ENCODE measurements at places on chromosomes 2 and 18.
A peak's percentile ranks its signal among the peaks of the same experiment; 100 is the strongest.

DNA sequence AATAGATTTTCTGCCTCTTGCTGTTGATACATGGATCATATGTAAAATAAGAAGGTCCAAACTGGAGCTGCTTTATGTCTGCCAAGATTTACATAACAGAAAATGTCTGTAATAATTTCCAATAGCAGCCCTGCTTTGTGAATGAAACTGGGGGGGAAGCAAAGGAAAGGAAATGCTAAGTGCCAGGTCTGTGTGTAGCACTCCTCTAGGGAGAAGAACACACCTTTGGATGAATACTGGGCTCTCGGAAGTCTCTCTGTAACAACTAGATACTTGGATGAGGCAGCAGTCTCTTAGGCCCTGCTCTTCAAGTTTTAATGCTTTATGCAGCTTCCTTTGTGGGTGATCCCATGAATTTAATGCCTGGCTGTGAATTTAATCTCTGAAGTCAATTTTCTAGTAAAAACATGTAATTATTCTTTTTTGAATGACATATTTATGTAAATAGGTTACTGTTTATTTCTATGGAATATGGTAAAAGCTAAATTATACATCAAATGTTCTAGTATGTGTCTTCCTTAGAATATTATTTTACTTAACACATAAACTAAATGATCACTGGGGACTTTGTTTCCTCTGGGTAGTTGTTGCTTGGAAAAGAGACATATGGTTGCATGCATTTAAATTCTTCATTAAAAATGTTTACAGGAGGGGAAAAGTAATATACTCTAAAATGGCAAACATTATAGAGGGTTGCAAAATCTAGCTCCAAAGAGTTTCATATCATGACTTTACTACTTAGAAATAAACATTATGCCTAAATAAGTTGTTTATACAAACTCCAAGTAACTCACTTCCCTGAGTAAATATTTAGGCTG, 336.6 kb upstream of the CWC22 start:
- DNase-seq: no peak

DNA sequence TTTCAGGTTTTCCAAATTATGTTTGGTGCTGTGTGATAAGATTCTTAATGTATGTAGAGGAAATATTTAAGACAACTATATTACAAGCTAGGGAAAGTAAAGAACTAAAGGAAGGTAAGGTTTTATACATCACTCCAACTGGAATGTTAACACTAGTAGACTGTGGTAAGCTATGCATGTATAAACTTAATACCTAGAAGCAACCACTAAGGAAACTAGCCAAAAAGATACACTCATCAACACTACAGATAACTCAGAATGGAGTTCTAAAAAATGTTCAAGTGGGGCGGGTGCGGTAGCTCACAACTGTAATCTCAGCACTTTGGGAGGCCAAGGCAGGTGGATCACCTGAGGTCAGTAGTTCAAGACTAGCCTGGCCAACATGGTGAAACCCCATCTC, 37.8 kb upstream of the MALL start:
- no peak for DNase-seq

GRCh38 chr2:150167711-150168110, 319.8 kb downstream of the RND3 start:
- DNase-seq: peak; percentile 11

DNA sequence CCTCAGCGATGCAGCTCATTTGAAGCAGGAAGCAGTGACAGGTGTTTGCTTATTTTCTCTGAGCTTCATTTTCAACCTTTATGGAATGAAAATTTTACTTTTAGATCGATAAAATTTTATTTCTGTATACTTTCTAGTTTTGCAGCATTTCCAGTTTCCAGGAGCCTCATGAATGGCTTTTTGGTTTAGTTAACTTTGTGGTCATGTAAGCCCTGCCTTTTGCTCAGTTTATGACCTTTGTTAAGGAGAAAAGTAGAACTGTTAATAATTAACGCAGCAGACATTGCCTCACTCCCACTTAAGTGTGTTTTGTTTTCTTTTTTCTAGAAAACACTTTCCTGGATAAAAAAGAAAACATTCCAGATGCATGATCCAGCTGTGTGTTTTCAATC, 4.4 kb upstream of the FARP2 start:
- peak; percentile 61 for DNase-seq

DNA sequence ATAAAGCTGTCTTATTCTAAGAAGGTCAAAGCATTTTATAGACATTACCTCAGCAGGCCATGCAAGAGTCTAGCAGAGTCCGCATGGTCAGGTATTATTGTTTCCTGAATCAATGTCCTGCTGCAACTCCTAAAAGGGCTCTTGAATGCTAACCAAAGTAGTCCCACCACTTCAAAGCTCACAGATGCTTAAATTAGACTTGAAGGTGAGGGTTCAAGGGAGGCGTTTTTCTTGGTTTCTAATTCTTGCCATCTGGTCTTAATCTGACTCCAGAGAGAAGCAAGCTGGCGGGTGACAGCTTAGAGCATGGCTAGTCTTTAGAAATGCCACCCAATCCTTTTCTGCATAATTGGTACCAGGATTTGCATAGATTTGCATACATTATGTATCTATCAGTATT, 226.3 kb downstream of the MREG start:
- DNase-seq: no peak

- no peak for DNase-seq
Measured at GRCh38 chr2:14385043-14385442, 247.5 kb upstream of the LRATD1 start.

- DNase-seq: no peak
Measured at GRCh38 chr2:219017201-219017931, 23.9 kb downstream of the CFAP65 start.

GRCh38 chr18:66792466-66792865, 188.6 kb upstream of the CDH19 start:
- DNase-seq: no peak

- no peak for DNase-seq
Measured at GRCh38 chr2:105546628-105546974, 147.8 kb upstream of the FHL2 start.

DNA sequence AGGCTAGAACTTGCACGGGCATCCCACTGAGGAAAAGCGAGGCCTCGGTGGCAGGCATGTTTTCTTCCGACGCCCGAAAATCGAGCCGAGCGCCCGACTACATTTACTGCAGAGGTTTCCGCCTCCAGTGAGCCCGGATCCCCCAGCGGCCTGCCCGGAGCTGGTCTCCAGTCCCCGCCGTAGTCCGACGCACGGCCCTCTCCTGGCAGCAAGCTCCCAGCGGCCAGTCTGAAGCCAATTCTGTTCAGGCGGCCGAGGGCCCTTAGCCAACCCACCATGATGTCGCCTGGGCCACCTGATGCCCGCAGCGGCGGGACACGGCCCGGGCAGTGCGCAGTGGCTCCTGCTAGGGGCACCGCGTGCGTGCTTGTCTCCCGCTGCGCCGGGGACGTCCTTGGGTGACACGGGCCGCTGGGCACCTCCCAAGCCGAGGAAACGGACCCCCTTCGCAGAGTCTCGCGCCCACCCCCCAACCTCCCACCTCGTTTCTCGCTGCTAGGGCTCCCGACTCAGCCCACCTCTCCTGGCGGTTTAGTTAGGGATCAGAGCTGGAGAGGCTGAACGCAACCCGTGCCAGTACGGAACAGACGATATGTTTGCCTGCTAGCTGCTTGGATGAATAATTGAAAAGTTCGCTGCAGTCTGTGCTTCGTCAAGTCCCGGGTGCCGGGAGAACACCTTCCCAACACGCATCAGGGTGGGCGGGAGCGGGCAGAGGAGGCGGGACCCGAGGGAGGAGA, 5.3 kb downstream of the ONECUT2 start:
- DNase-seq: no peak

- DNase-seq: no peak
Measured at GRCh38 chr2:30527411-30527810, 80.4 kb downstream of the LCLAT1 start.

GRCh38 chr2:74514368-74515270, at the start of gene TLX2:
TLX2 (plus strand) TSS chr2:74514450; CDS start chr2:74514807, 357 bp downstream.
- no peak for DNase-seq

DNA sequence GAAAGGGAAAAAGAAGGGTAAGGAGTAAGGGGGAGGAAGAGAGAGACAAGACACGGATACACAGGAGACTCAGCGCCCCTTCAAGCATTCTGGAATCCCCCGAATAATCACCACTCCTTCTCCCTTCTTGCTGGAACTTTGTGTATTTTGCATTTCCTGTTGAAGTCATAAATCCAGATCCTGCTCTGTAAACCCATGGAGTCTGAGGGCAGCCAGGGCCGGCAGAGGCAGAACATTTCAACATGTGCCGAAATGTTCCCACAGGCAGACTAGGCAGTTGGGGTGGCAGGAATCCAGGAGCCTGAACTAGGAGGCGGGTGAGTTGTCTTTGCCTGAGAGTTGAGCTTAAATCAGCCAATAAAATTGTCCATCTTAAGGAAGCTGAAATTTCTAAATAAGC, 193.1 kb downstream of the SH3RF3 start:
- DNase-seq: peak; percentile 84

GRCh38 chr2:26900831-26901321, 52.9 kb downstream of the DPYSL5 start:
- DNase-seq: no peak

DNA sequence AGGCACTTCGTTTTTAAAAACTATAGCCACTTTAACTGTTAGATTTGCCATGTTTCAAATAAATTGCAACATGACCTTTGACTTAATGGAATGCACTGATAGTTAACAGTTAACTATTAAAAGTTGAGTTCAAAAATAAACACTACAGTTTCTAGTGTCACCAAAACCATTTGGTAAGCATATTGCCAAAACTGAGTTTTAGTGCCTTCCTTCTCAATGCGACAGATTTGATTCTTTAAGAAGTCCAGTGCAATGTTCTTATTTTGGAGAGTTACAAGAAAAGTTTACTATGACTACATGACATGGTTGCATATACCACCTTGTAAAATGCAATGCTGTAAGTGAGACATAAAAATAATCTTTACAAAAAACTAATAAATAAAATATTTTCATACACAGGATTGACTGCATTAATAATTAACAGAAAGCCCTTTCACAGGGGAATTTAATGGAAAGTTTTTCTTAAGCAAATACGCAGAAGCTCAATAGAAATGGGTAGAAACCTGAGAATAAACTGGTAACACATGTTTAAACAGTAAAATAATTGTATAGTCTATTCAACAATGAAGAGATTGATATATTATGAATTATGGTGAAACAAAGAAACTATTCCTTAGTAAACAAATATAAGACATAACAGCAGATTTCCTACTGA, 53.8 kb downstream of the GRB14 start:
- no peak for DNase-seq

DNA sequence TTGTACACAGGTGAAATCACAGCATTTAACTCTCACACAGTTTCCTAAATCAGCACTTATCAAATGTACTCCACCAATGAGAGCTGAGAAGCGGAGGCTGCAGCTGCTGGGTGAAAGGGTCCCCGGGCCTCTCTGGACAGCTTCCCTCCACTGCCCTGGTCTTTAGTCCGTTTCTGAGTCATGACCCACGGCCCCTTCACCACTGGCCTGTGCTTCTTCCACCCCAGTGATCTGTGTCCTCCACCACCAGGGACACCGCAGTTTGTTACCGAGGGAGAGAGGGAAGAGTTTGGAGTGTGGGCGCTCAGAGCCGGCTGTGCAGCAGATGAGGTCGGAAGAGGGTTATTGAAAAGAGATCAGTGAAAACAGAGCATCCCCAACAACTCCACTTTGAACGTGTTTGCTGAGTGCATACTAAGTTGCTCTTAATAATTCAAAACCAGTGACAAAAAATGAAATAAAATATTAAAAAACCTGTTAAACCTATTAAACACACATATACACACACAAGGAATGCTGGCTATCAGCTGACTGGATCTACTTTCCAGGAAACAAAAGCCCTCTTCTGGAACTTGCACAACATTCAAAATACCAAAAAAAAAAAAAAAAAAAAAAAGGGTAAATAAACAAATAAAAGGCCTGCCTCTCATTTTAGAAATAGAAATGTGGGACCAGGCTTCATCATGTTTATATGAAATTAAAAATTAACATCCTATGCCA, 54.1 kb downstream of the PXDN start:
- no peak for DNase-seq

- DNase-seq: no peak
Measured at GRCh38 chr2:122206101-122206500, 450.6 kb downstream of the TSN start.
